ENCODE measurements at places on chromosomes 2 and 18.

DNA sequence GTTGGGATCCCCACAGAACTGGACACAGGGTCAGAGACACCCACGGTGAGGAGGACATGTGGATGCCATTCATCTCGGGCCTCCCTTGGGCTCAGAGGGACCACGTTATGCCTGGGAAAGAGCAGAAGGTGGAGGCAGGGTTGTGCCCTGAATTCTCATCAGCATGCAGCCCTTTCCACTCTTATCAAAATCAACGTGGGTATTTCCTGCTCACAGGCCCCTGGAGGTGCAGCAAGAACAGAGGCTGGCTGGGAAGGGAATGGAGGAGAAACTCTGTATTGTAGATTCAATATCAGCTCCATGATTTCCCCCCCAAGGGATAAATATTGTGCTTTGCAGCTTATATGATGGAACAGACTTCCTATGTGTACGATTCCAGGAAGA lies 90.9 kb downstream of the SETBP1 start:
- no peak for DNase-seq

- DNase-seq, result no peak
Measured at GRCh38 chr2:236799391-236800026, 229.9 kb downstream of the ACKR3 start.

- no peak for DNase-seq
Measured at GRCh38 chr2:112960230-112960825, 17.5 kb upstream of the IL36G start.

- DNase-seq, result no peak
Measured at GRCh38 chr2:6556755-6557154, 309.0 kb downstream of the CMPK2 start.

DNA sequence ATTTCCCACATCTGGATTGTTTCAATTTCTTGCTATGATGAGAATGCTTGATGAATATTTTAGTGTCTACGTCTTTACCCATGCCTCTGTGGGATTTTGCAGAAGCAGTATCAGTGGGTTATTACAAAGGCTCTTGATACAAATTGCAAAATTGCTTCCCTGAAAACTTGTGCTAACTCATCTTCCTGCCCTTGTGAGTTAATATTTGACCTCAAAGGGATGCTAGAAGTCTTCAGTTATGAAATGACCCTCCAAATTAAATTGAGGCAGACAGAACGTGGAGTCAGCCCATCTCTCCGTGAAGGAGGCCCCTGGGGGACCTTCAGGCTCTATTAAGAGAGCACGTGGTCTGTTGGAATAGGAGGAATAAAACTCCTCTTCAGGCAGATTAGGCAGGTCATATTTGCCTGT lies 239.2 kb upstream of the HS6ST1 start:
- DNase-seq, result no peak

DNA sequence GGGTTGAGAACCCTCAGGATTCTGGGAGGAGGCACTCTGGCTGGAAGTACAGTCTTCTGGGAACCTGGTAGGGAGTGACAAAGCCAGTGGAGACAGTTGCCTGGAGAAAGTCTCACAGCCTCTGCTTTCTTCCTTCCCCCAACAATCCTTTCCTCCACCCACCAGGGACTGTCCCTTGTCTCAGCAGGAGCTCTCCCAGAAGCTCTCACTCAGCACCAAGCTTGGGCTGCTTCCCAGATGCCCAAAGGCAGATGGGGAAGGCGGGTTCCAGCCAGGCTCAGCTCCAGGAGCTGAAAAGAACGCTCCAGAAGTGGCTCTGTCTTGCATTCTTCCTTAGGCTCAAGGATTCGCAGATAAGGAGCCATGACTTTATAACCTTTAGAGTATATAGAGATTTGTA lies 7.6 kb upstream of the NAGK start:
- DNase-seq, result no peak

- DNase-seq, result no peak
Measured at GRCh38 chr2:129055824-129056223, 737.2 kb upstream of the HS6ST1 start.

- no peak for DNase-seq
Measured at GRCh38 chr2:168169097-168169745, 78.2 kb downstream of the STK39 start.

DNA sequence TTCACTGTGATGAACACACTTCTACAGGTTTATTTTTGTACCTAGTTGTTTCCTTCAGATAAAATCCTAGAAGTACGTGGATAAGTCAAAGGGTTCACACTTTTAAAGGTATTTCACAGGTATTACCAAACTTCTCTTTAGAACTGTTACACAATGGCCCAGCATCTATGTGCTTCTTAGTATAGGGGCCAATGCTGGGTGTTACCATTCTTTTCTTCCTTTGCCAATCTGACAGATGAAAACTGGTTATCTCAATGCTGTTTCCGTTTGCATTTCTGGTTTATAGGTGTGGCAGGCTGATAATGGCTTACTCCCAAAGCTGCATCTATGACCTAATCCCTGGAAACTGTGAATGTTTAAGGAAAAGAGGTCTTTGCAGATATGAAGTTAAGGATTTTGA lies 2.8 kb upstream of the TCF7L1 start:
- DNase-seq, result no peak

DNA sequence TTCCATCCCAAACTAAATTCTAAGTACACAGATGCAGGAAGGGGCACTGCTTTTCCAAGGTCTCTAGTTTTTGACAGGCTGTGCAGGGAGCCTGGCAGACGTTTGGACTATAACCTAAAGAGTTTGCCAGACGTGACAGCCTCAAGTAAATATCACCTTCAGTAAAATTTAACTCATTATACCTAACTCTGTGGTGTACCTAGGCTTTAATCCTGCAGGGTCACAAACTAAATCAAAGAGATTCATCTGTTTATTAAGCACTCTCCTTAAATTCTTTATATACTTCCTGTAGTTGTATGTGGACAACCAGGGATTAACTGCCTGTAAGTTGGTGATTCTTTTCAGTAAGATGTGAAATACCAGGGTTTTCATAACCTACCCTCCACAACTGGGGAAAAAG lies 92.9 kb downstream of the ACVR1 start:
- no peak for DNase-seq

- DNase-seq, result no peak
Measured at GRCh38 chr2:82913566-82913965, 1545.5 kb downstream of the SUCLG1 start.

DNA sequence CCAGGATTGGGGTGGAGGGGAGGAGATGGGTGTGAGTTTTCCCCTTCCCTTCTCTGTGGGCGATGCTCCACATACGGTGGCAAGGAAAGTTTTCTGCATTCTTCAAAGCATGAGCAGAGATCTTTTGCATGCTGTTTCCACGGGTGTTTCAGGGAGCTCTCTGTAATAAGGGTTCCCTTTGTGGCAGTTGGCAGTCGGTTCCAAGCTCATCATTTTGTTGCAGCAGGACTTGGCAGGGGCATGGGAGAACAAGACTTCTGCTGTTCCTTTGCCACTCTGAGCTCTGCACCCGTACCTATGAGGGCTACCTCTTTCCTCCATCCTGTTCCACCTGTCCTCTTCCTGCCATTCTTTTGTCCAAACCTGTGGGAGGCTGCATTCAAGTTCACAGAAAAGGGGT lies 71.3 kb upstream of the SPRED2 start:
- no peak for DNase-seq

DNA sequence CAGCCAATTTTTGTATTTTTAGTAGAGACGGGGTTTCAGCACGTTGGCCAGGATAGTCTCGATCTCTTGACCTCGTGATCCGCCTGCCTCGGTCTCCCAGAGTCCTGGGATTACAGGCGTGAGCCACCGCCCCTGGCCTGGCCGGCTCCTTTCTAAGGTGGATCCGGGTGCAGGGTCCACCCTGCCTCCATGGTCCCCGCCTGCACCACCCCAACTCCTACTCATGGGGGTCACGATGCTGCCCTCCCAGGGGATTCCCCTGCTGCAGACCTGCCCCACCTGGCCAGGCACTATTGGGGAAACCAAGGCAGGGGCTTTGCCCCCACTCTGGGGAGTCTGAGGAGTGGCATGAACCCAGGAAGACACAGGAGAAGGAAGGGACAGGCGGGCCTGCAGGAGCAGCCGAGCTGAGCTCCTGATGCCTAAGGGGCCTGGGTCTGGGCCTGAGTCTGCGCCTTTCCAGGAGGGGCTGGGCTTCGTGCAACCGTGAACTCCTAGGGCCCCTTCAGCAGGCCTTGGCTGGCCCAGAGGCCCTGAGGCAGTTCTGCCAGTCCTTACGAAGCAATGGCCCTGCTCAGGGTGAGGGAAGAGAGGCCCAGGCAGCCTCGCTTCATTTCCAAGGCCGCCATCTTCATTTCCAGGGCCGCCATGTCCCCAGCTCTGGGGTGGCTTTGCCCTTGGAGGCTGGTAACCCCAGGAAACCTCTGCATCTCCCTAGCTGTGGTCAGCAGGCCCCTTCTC lies 67.2 kb upstream of the SMAD7 start:
- no peak for DNase-seq

DNA sequence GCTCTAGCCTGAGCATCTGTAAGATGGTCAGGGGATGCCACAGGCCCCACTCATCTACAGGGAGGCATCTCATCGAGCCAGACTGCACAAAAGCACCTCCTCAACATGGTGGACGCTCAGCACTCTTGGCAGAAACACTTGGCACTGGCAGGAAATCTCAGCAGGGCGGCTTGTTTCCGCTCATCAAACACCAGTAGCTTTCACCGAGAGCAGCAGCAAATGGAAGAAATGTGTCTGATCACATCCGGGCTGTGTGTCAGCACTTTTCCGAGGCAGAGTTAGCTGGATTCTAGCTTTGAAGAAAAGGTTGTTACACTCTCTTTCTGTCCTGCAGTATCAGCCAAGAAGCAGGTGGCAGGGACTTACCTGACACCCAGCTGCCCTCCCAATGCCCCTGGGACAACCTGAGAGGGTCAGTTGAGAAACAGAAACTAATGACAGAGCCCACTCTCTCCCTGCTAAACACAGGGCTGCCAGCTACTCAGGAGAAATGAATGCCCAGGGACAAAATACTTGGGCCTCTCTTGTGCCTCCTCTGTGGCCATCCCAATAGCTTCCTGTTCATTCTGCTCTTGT lies 68.9 kb upstream of the FZD7 start:
- DNase-seq, result no peak

- no peak for DNase-seq
Measured at GRCh38 chr2:179772346-179772745, 89.1 kb downstream of the ZNF385B start.

GRCh38 chr18:31061945-31062344 lies 19.4 kb upstream of the DSC3 start:
- DNase-seq, result no peak

DNA sequence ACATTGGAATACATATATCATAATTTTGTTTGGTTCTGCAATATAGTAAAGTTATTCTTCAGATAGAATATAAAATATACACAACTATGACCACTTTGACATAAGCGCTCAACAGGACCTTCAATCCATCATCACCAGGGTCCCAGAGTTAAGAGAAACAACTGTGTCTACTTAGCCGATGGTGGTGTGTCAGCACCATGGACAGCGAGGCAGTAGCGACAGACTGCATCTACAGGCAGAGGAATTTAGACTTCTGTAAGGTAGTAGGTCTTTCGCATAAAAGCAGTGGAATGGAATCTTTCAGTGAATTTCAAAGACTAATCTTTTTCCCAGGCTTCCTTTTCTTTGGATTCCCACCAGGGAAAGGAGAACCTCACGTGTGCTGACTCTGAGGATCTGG lies 20.5 kb upstream of the LRPPRC start:
- no peak for DNase-seq

DNA sequence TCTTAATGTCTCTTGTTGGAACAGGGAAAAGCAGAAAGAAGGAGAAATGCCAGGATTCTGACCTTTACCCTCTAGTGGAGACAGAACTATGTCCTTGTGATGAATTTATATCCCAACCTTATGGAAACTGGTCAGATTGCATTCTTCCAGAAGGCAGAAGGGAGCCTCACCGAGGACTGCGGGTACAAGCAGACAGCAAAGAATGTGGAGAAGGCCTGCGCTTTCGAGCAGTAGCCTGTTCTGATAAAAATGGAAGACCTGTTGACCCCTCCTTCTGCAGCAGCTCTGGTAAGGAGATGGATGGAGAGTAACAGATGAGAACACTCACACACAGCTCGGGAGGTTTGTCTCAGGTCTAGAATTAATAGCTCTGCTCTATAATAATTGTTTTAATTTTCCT lies 552.7 kb upstream of the HNMT start:
- DNase-seq, result no peak

DNA sequence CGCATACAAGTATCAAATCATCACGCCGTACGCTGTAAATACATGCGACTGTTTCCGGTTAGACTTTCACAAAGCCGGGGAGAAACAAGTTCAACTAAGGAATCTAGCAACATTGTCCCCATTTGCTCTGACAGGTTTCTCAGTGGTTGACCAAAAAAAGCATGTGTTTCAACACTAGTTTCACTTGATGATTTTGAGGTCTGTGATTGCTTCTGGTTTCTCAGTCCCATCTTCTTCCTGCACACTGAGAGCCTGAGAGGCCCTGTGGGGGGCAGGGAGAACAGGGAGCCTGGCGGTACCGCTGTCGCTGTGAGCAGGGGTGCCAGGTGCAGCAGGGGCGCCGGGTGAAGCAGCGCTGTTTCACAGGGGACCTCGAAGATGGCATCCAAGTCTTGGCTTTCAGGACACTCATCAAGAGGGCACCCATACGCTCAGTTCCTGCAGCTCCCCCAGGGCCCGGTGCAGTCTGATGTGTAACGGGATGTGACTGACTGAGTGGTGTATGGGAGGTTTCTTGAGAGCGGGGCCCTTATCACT lies 270.9 kb downstream of the TWIST2 start:
- no peak for DNase-seq

GRCh38 chr18:32298171-32298667 lies 108.4 kb downstream of the MEP1B start:
- DNase-seq, result no peak

- DNase-seq, result no peak
Measured at GRCh38 chr2:129870685-129871241, 108.7 kb upstream of the RAB6C start.

DNA sequence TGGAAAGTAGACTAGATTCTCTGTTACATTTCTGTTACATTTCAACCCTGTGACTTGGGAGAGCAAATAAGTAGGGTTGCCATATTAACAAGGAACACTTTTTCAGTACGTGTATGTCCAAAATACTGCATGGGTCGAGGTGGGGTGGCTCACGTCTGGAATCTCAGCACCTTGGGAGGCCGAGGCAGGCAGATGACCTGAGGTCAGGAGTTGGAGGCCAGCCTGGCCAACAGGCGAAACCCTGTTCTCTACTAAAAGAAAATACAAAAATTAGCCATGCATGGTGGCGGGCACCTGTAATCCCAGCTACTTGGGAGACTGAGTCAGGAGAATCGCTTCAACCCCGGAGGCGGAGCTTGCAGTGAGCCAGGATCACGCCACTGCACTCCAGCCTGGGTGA lies 11.2 kb downstream of the SLC66A3 start:
- DNase-seq, result no peak

GRCh38 chr2:56534321-56534720 lies 350.5 kb downstream of the CCDC85A start:
- DNase-seq, result no peak

GRCh38 chr2:31654241-31654640 lies 73.5 kb upstream of the SRD5A2 start:
- DNase-seq, result no peak

GRCh38 chr2:40101131-40101575 lies 322.1 kb upstream of the THUMPD2 start:
- DNase-seq, result no peak
